Esophagus squamous epithelium (tissue), 5 donors: ENCODE measurements at places on chromosomes 5 and 9.

GRCh38 chr5:96714951-96715451 lies 52.8 kb downstream of the CAST start:
- DNase-seq = no peak

DNA sequence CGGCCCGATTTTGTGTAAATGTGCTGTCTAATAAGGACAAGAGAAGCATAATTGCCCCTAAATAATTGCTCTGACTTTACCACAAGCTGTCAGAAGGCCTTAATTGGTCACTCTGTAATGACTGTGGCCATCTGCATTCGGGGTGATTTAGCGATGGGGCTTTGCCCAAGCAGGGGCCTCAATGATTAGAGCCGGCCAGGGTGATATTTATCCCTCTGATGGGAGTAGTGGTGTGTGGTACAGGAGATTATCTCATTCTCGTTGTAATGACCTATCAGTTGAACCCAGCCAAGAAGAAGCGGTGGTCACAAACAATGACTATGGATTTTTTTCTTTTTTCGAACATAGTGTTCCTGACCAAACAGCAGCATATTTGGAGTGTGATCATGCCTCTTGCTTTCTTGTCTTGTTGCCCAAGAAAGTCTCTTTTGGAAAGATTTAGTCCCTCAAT lies 72.0 kb upstream of the SAP30L start:
- no peak for DNase-seq

DNA sequence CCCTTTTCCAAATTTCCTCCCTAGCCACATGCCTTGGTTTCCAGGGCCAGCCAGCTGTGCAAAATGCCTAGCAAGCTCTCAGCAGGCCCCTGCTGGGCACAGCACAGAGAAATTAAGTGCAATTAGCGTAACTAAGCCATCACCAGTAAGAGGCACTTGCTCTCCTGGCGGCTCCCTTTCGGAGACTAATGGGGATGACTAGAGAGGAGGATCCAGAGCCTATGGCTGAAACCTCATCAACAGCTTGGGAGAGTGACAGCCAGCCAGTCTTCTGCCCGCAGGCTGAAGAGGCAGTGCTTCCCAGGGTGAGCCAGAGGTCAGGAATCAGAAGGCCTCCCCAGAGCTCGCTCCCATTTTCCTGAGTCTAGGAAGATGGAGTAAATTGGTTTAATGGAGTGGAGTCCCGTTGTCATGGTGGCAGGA lies 108.4 kb downstream of the KCNIP1 start:
- no peak for DNase-seq

GRCh38 chr5:125189531-125189941 lies 443.1 kb upstream of the ZNF608 start:
- DNase-seq = no peak

- no peak for DNase-seq
Observed at GRCh38 chr9:5735072-5735471, 97.8 kb downstream of the ERMP1 start.

DNA sequence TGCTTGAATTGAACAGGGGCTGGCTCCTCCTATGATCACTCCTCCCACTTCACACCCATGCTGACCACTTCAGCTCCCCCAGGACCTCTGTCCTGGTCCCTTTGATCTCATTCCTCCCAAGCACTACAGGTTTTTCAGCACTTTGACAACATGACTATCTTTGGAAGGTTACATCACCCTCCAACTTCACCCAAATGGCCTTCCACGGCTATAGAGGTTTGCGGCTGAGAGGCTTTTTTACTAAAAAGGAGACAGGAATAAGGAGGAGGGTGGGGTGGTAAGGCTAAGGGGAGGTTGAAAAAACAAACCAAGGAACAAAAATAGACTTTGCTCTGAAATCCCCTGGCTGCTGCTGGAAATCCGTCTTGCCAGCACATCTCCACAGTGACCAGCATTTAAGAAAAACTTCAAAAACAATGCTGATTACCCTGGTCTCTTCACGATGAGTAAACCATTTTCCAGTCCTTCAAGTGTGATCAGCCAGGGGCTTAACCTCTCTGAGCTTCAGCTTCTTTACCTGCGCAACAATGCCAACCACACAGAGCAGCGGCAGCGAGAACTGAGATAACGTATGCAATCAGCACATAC lies 102.7 kb downstream of the DPYSL3 start:
- no peak for DNase-seq

GRCh38 chr9:76817489-76817888 lies 53.3 kb downstream of the PCA3 start:
- DNase-seq = no peak

DNA sequence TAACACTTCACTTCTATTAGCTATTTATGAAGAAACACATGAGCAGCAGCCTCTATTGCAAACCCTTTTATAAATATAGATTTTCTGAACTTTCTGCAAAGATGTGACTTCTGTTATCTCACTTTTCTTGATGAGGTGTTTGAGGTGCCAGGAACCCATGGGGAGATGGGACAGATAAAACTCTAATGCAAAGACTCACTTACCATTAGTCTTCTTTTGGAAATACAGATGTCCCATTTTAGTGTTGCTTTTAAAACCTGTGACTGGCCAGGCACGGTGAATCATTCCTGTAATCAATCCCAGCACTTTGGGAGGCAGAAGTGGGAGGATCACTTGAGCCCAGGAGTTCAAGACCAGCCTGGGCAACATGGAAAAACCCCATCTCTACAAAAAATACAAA lies 171.3 kb upstream of the GAS1 start:
- DNase-seq = no peak

GRCh38 chr5:153998010-153998409 lies 40.7 kb downstream of the FAM114A2 start:
- no peak for DNase-seq

GRCh38 chr5:159098603-159099436 lies 896 bp downstream of the EBF1 start:
- no peak for DNase-seq

- DNase-seq = no peak
Observed at GRCh38 chr5:146813346-146814157, 65.0 kb downstream of the PPP2R2B start.

- no peak for DNase-seq
Observed at GRCh38 chr9:602716-603115, 238.8 kb upstream of the DMRT1 start.

- DNase-seq = no peak
Observed at GRCh38 chr5:51488803-51489642, 105.8 kb downstream of the ISL1 start.

GRCh38 chr5:170986598-170986997 lies 124.8 kb downstream of the RANBP17 start:
- DNase-seq = no peak

- no peak for DNase-seq
Observed at GRCh38 chr5:84715091-84715490, 330.4 kb upstream of the EDIL3 start.

DNA sequence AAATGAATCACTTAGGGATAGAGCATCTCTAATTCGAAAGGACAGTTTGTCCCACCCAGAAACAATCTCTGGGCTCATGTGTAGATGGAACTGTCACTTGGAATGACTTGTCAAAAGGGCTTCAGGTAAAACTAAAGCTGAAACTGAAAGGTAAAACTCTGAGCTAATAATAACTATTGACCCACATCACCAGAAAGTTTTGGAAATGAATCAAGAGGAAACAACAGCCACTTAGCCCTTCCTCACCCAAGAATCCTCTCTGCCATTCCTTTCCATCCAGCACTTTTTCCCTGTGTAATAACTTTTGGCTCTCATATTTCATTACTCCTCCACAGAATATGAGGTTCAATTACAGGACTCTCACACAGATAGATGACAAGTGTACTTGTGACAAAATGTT lies 14.0 kb upstream of the GLRX start:
- DNase-seq = no peak

- DNase-seq = no peak
Observed at GRCh38 chr9:126608551-126608950, 5.2 kb upstream of the LMX1B start.

DNA sequence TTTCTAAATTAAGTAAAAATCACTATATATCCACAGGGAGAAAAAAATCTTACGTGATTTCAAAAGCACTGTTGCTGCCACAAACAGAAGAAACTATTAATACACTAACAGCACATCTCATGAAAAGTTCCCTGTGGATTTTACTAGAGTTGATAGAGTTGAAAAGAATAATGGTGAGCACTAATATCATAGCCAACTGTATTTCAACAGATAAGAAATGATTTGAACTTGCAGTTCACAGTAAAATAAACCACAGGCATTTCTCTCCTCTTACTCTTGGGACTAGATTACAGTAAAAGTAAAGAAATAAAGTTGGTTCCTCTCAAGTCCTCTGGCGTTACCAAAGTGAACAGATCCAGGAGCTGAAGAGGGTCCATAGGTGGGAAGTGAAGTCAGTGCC lies 27.9 kb downstream of the AGTPBP1 start:
- no peak for DNase-seq

DNA sequence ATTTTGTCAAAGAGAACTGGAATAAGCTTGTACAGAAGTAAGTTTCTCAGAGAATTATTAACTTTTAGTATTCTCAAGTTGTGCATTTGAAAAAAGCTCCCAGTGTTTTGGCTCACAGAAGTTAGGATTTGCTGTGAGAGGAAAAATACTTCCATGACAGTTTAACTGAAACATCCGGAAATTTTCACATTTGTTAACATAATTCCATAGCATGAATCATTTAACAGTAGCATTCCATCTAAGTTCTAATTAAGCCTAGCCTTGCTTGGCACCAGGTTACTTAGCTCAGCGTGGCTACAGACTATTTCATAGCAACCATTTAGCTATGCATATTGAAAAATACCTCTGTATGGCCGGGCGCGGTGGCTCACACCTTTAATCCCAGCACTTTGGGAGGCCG lies 90.8 kb downstream of the LNPEP start:
- DNase-seq = no peak

DNA sequence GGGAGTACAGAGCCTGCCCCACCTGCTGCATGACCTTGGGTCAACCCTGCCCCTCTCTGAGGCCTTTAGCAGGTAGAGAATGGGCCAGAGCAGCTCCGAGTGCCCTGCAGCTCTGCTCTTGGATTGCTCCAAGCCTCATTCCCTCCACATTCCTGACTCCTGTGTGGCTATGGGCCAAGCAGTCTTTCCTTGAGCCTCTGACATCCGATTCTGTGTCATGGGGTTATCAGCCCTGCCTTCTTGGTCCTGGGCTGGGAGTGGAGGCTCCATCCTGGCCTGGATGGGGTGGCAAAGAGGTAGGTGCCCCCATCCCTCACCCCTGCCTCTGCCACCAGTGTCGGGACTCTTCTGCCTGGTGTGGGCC lies 13.7 kb downstream of the FPGS start:
- DNase-seq = no peak

DNA sequence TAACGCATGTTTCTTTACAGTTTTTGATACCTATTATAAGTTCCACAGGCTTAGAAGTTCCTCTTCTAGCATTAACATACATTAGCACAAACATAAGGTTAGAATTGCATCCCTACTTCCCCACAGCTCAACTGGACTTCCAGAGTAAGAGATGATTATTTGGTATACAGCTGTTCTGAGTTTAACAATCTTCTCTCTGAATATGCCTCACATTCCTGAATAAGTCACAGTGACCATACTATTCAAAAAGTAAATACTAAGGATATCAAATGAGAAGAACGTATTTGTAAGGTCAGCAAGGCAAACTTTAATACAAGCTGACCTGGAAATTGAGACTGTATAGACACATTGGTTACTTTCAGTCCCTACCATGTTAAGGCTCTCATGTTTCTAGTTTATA lies 21.3 kb downstream of the NR6A1 start:
- no peak for DNase-seq

DNA sequence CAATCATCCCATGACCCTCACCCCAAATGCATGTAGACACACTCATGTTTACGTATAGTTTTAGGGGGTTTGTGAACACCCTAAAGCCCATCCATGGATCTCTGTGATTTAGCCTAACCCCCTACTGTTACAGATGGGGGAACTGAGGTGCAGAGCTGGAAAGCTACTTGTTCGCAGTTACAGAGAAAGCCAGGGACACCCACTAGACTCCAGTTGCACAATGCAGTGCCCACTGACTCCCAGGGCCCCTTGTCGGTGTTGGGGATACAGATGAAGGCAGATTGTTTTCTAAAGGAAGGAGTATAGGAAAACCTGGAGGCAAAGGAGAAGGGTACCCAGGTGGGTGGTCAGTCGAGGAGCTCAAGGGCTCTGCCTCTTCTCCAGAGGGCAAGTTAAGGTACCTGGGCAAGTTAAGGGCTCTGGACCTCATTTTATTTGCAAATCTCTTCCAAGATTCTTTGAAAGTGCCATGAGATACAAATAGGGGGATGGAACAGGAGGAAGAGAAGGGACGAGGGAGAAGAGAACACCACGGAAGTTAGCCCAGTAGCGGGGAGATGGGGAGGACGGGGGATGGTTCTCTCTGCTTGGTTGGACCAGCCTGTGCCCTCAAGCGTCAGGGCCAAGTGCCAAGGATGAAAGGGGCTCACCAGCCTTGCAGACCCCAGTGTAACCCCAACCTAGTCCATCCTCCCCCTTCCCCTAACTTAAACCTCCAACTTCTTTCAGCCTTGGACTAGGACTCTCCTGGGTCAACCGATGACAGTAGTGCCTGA lies 958 bp downstream of the MYOZ3 start:
- DNase-seq = no peak

GRCh38 chr9:70352356-70352755 lies 62.1 kb downstream of the KLF9 start:
- no peak for DNase-seq

GRCh38 chr5:131396015-131396414 lies 132.2 kb downstream of the CDC42SE2 start:
- no peak for DNase-seq

DNA sequence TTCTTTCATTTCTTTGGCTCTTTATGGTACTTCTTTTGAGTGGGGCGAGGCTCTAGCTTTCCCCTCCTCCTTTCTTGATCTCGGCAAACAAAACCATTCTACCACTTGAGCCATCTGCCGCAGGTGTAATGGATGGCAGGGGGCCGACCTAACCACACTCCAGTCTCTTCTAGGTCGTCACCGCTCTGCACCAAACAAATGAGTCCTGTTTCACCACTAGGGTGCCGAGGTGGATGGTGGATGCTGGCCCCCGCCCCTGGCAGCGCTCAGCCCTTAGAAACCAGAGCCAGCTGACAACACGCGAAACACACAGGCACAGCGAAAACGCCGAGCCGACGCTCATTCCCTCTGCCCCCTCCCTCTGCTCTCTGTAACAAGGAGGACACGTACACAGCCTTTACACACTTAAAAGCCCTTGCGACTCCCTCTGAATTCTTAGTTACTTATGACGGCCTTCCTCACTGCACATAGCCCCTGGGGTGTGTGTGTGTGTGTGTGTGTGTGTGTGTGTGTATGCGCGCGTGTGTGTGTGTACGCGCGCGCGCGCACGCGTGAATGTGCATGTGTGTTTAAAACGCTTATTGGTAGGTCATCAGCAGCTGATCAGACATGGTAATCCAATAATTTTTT lies 199.4 kb downstream of the MEF2C start:
- no peak for DNase-seq

GRCh38 chr9:110282018-110282738 lies 25.9 kb upstream of the TXN start:
- DNase-seq = no peak
